Pancreas (tissue), 10 donors: ENCODE measurements at places on chromosomes 11 and 22. TPM values are rescaled to one million over a fixed set of nuclear protein-coding genes. Genes with fewer than 3 reads are reported as not detected.
A peak's percentile ranks its signal among the peaks of the same experiment; 100 is the strongest.

The CHST1 gene
- polyA plus RNA-seq, result 1.4 TPM

DNA sequence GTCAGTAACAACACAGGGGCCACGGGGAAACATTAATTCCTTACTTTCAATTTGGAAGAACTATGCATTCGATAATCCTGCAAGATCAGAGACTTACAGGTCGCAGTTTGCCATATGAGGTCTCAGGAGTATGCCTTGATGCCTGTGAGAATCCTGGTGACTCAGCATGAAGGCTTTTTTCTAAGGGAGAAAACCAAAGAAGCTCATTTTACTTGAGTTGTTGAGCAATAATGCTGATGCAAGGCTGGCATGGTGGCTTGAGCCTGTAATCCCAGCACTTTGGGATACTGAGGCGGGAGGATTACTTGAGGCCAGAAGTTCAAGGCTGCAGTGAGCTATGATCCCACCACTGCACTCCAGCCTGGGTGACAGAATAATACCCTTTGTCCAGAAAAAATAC lies 26.6 kb downstream of the ATG16L2 start:
- no peak for DNase-seq

- DNase-seq, result no peak
Measured at GRCh38 chr11:113334183-113334582, 19.8 kb downstream of the TTC12 start.

GRCh38 chr11:60394666-60395380 lies 1.4 kb upstream of the MS4A14 start:
- no peak for DNase-seq

DNA sequence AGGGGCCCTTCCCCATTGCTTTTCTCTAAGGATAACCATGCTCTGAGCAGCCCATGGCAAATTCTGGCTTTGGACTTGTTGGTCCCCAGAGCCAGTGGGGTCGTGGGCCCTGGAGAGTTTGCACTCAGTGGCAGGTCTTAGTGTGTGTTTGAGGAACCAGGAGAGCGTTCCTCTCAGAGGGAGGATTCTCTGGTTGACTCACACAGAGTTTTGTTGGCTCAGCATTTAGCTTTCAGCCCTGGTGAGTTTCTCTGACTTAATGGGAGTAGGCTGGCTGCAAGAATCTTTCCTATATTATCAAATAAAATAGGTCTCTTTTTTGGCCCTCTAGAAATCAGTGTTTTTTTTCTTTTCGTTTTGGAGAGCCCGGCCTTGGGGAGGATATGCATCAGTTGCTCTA lies 20.9 kb downstream of the ST14 start:
- DNase-seq, result no peak

DNA sequence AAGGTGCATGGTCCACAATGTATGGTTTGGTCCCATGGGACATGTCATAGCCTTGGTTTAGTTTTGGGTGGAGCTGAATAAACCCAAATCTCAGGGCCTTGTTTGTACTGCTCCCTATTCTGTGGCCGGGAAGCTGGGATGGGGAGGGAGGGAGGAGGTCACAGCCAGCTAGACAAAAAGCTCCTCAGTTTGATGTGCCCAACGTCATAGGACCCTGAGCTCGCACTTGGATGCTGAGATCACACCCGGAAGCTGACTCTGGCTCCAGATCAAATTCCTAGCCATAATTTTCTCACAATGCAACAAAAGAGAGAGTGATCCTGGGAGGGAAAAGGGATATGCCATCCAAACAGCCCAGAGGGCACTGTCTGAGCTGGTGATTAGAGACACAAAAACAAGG lies 1.5 kb downstream of the HSPB2 start:
- DNase-seq, result peak; percentile 51
